ENCODE measurements at places on chromosomes 6 and 20.

GRCh38 chr6:33375143-33375671 is 16.4 kb upstream of the KIFC1 start:
- DNase-seq = no peak

DNA sequence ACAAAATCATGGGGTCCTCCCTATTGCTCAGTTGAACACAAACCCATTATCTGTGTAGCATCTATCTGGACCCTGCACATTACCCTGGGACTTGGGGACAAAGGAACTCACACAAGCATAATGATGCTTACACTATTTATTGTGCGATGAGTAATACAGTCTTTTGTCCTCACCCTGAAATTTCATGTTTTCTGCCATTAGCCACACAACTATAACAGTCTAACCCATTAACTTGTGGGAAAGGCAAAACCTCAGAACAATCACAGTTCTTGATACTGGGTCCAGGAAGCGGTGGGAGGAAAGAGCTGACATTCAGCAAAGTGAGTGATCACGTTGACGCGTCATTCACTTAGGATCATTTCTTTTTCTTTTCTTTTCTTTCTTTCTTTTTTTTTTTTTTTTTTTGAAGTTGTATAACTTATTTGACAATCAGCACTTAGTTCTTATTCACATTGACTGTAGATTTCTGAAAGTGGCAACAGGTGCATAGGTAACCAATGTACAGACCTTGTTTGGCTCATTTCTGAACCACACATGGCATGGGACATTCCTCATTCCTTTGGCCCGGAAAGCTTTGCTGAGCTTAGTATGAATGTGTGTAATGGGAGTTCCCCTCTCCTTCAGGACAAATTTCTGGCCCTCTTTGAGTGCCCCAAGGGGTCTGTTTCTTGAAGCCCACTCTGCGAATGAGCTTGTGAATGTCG is 94.8 kb upstream of the CNKSR3 start:
- DNase-seq = no peak

- DNase-seq = no peak
These were observed 21.5 kb upstream of the SERINC3 start for GRCh38 chr20:44543358-44543757.

DNA sequence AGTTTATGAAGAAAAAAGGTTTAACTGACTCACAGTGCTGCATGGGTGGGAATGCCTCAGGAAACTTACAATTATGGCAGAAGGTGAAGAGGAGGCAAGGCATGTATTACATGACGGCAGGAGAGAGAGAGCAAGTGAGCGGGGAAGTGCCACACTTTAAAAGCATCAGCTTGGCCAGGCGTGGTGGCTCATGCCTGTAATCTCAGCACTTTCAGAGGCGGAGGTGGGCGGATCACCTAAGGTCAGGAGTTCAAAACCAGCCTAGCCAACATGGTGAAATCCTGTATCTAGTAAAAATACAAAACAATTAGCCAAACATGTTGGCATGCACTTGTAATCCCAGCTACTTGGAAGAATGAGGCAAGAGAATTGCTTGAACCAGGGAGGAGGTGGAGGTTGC is 213.3 kb upstream of the THEMIS start:
- DNase-seq = no peak

- DNase-seq = peak; percentile 63
These were observed 49.7 kb upstream of the TGM3 start for GRCh38 chr20:2246069-2246491.

DNA sequence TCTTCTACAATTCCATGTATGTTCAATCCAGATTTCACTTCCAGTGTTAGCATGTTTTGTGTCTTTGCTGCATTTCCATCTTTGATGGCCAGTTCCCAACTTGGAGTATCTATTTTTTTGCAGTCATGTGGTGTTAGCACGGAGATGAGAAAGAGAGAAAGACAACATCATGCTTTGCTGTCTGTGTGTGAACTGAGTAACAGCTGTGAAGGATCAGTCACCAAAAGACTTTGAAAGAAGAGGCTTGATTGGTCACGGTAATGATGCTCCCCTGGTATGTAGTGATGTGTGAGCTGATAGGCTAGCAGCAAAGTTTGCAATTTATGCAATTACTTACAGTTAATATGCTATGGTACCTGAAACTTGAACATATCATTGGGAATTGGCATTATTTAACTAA is 731.3 kb upstream of the NRSN1 start:
- DNase-seq = no peak

GRCh38 chr6:51531623-51532022 is 555.8 kb downstream of the PKHD1 start:
- peak; percentile 34 for DNase-seq

DNA sequence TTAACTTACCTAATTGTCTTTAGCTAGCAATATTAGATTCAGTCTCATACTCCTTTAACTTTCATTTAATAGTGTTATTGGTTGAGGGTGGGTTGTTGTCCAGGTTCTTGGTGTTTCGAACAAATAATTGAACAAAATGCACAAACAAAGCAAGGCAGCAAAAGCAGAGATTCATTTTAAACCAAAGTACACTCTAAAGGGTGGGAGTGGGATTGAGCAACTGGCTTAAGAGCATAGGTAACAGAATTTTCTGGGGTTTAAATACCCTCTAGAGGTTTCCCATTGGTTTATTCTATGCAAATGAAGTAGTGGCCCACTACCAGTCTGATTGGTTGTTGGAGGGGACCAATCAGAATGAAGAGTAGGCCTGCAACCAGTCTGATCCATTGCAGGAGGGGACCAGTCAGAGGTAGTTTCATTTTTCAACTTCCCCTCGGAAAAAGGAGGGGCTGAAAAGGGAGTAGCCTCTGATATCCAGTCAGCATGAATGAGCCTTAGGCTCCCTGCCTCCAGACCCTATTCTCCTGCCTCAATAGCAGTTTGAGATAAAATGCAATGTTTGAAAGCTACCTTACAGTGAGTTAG is 26.3 kb upstream of the RAB23 start:
- no peak for DNase-seq

DNA sequence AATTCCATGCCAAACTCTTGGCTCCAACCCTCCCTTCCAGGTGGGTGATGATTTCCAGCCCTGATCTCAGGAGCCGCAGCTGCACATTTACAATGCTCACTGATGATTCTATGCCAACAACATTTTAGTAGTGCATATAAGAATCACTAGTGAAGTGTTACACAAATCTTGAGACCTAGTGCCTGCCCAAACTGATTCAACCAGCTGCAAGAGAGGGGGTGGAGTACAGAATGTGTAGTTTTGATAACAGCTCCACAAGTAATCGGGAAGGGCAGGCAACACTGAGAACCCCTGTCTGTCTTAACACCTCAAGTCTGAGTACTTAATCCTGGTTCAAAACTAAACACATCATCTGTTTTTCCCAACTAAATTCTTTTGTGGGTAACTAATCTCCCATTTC is 91.7 kb downstream of the PRDM1 start:
- no peak for DNase-seq

- no peak for DNase-seq
These were observed 17.7 kb upstream of the MTG2 start for GRCh38 chr20:62164879-62165761.

DNA sequence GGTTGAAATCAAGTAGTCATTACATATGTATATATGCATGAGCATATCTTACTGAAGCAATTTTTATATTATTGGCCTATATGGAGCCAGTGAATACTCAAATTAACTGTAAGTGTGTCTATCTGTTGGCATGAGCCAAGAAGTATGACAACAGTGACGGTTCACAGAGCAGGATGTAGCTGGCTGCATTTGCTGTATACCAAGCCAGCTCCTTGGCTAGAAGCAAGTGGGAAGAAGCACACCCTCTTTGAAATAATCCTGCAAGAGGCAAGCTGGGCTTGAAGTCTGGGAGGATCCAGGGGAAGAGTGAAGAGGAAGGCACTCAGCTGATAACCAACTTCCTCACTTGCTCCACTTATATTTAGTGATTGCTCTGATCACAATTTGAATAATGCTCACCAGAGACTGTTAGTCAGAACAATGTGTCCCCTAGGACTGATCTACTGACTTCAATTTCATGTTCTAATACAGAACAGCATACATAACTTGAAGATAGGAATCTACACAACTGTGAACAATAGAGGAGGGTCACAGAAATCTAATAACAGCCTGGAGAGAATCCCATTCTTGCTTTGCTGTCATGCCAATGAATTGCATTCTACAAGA is 497.3 kb downstream of the PRKN start:
- DNase-seq = no peak

DNA sequence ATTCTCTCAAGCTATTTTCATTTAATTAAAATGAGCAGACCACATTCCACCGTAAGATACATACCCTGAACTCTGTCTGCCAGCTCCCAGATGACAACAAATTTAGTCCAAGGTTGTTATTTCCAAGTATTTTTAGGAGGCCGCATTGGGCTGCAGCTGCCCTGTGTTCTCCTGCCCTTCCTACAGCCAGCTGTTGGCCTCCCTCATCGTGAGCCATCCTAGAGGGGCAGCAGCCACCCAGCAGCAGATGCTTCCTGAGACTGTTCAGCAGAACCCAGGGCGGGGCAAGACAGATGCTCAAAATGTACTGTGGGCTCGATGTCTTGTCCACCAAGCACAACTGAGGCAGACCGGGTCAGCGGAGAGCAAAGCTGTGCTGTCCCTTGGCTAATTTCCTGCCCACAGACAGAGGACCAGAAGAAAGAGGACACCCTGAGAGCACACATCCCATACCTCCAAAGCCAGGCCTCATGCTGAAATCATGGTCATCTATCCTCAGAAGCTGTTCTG is 16.4 kb downstream of the GABRR1 start:
- no peak for DNase-seq

DNA sequence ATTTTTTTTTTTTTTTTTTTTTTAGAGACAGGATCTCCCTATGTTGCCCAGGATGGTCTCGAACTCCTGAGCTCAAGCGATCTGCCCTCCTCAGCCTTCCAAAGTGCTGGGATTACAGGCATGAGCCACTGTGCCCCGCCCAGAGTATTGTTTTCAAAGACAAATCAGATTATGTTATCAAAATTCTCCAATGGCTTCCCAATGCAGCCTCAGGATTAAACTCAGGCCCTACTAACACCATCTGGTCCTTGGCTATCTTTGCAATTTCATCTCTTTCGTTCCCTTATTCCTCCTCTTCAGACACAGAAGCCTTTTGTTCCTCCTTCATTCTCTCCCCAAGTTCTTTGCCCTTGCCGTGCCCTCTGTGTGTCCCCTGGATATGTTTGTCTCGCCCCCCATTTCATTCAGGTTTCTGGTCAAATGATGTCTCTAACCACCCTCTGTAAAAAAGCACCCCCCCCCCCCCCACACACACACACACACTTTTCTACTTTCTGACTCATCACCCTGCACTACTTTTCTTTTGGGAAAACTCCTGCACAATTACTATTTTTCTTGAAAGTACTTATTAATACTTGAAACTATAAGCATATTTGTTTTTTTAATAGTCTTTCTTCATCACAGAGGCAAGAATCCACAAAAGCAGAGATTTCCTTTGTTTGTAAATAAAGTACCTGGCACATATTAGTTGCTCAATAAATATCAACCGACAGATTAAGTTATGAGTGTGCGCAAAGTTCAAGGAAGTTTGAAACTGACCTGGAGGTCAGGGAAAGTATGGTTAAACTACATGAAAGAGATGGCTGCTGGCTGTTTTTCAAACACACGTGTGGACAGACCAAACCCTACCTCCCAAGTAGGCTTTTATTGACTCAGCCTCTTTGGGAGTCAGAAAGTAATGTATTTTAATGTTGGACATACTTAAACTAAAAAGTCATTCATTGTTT is 16.7 kb downstream of the BTN1A1 start:
- no peak for DNase-seq

DNA sequence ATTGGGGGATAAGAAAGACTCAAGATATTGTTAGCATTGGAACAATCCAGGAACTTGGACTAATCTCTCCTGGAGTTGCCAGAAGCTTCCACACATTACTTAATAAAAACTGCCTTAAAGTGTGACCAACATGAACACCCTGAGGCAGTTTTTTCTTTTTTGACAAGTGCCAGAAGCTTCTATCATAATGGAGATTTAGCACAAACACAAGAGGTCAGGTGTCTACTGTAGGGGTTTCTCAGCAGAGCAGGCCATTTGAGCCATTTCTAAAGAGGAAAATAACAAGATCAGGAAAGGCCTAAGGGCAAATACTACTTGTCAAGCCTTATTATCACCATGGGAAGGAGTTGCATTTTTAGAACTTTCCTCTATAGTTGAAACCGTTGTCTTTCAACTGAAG is 361.5 kb downstream of the EPM2A start:
- DNase-seq = no peak

- no peak for DNase-seq
These were observed 46.2 kb downstream of the ISM1 start for GRCh38 chr20:13267231-13267630.

DNA sequence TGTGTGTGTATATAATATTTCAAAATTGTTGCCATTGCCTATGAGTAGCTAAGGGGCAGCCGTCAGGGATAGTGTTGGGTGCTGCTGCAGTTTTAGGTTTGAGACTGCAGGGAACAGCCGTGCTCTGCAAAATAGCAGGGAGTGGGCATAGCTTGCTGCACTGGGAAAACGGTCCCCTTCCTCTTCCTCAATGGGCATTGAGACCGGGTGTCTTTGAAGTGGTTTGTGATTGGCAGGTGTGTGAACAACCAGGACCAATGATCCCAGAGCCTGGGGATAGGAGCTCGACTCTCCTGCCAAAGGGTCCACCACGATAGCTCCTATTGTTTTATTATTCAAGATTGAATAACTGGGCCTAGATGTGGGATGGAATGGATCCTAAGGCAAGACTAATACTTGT is 5.1 kb upstream of the EBF4 start:
- no peak for DNase-seq

DNA sequence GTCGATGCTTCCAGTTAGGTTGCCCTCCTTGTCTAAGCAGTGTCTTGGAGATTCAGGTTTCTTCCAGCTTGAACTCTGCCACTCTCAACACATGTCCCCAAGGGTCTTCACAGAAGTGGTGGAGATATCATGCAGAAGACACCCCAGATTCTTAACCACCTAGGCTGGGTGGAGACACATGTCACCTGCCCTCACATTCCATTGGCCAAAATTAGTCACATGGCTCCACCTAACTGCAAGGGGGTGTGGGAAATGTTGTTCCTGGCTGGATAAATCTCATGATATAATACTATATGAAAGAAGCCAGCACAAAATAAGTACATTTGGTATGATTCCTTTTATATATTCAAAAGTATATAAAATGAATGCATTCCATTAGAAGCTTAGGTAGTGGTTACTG is 52.9 kb upstream of the SNRPB2 start:
- no peak for DNase-seq

- DNase-seq = no peak
These were observed 108.8 kb downstream of the ASXL1 start for GRCh38 chr20:32466739-32467505.

DNA sequence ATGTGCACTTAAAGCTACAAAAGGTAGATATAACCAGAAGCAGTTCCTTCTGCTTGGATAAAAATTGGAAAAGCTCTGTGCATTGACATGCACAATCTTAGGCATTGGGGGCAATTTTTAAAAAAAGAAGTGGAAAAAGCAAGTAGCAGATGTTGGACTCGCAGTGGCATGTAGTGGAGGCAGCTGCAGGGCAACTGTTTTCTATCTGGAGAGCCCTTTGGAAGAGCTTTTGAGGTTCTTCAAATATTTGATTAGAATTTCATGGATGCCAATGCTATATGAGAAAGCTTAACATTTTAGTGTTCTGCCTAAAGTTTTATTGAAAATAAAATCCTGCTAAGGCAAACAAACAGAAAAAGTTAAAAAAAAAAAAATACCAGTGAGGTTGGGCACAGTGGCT is 388.3 kb upstream of the RNF217 start:
- no peak for DNase-seq
